Stimulated activated CD8-positive, alpha-beta memory T cell treated with anti-CD3 and anti-CD28 coated beads, Interleukin-7, amount 100 ng/mL, for 48 hours (primary cell): ENCODE measurements at places on chromosomes 5 and 9.

DNA sequence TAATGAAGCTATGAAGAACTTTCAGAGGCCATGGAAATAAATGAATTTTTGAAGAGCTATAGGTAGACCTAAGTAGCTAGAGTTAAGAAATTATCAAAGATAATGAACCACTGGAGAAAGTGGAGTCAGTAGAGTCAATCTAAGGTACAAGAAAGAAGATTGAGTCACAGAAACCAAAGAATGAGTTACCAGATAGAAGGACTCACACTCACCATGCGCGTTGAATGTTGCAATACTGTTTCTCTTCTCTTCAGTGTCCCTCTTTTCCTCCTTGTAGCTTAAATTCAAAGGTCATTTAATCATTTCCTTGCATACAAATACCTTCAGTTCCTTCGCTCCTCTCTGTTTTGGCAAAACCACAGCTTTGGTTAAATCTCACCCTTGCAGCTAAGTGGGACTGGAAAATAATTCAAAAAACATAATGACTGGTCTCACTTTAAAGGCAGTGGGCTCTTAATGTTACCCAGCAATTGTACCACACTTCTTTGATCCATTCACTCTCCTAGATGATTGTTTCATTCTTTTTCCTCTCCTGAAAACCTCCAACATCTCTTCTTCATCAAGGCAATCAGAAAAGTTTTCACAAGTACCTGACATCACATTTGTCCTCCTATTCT is 58.3 kb downstream of the NIPBL start:
- no peak for DNase-seq

- no peak for DNase-seq
Measured at GRCh38 chr5:170559296-170559695, 55.5 kb downstream of the KCNIP1 start.

DNA sequence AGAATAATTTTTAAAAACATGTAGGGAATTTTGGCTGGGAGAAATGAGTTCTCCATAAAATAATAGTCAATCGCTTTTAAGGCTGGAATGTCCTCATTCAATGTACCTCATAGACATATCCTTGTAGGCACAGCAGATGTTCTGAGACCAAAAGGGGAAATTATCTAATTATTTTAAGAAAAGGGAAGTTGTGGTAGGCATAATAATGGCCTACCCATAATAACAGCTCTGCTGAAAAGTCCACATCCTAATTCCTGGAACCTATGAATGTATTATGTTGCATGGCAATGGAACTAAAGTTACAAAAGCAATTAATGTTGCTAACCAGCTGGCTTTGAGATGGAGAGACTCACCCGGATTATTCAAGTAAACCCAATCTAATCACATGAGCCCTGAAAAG is 216.1 kb downstream of the TRIM36 start:
- no peak for DNase-seq

- no peak for DNase-seq
Measured at GRCh38 chr5:100644776-100645175, 109.6 kb downstream of the FAM174A start.

GRCh38 chr9:113578882-113579282 is 115.4 kb downstream of the RGS3 start:
- DNase-seq, result peak; percentile 81

DNA sequence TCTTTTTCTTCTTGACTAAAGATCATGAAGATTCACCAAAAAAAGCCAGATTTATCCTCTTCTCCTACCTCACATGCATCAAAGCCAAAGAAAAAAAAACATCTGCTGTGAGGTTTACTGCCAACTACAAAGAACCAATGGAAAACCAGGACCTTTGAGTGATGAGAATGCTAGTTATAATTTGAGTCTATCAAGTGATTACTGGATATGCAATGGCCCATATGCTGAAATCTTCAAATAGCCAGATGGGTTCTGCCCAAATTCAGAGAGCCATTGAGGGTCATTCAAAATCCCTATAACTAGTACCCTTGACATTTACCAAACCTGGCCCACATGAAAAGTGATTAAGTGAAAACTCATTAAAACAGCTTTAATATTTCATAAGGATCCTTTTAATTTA is 78.4 kb upstream of the ACO1 start:
- no peak for DNase-seq

- no peak for DNase-seq
Measured at GRCh38 chr5:177410575-177410974, 1.2 kb upstream of the F12 start.

GRCh38 chr5:11687498-11687897 is 216.7 kb downstream of the CTNND2 start:
- no peak for DNase-seq

GRCh38 chr5:132612846-132613245 is 45.1 kb upstream of the IL13 start:
- DNase-seq, result no peak

- no peak for DNase-seq
Measured at GRCh38 chr9:136558373-136558772, 12.5 kb upstream of the NOTCH1 start.

DNA sequence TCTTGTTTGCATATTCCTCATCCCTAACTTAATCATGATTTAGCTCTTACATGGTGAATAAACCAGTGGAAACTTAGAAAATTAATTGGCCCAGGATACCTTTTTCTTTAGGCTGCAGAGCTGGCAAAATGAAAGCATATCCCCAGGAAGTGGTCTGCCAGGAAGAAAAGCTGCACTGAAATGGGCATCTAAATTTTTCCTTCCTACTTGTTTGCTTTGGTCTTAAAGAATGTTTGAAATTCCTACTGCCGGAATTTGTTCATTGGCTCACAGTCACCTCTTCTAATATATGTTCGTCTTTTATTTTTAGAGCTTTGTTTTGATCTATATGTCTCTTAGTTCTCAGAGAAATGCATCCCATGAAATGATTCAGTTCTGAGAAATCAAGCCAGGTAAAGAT is 113.2 kb upstream of the ELL2 start:
- DNase-seq, result no peak

DNA sequence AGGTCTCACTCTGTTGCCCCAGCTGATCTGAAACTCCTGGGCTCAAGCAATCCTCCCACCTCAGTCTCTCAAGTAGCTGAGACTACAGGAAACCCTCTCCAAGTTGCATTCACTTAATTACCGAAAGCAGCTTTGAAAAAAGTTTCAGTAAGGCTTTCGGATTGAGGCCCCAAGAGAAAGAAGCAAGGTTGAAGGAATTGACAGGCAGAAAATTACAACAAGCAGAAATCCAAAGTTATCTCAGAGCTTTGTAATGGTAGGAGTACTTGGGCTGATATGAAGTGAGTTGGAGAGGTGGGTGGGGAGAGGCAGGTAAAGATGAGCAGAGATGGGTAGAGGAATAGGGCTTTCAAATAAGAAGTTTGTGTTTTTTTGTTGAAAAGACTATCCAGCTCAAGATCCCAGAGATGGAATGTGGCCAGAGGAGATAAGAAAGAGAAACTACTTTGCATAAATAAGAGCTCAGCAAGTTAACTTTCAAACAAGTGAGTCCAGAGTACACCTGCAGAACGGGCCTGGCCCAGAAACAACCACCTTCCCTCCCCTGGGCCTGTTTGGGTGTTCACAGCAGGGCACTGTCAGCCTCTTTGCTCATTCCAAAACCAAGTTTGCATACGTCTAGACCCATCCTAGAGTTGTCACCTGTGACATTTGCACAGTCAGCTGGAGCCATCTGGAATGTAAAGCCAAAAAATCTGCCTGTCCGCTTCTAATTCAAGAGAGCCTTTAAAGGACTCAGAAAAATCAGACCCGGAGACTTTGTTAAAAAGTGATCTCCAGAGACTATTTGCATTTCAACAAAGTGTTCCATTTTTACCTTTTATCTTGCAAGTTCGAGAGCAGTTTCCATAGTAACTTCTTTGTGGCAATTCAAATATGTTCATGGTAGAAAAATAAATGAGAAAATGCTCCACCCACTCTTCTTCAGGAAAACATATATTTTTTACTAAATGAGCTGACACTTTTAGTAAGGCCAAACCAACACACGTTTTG is 2.2 kb upstream of the CLINT1 start:
- no peak for DNase-seq

DNA sequence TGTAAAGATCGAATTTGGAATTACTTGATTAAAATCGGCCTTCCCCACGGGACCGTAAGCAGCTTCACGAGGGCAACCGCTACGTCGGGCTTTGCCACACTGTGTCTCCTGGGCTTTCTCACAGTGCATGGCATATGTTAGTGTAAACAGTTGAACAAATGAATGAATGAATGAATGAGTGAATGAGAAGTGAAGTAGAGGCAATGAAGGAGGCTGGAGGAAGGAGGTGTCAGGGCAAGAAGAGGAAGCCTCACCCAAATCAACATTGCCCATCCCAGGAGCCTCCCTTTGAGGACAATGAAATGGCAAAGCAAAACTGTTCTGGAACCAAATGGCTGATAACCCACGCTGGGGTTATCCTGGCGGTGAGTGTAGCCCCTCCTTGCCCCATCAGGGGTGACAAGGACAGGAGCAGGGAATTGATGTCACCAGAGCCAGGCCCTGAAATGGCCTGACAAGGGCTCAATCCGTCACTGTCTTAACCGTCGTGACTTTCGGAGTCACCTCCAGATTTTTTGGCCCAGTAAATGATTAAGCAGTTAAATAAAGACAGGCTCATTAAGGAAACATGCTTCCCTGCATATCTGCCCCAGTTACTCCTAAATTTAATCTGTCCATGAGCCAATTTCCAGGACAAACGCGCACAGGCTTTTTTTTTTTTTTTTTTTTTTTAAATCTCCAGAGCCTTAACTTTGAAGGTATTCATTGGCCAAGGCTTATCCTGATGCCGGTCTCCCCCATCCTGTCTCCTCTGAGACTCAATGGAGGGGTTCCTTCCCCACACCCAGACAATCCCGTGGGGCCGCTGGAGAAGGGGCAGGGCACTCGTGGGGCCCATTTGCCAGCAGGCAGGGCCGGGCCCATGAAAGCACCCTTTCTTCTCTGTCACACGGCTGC is 88.4 kb upstream of the BOD1 start:
- DNase-seq, result no peak

DNA sequence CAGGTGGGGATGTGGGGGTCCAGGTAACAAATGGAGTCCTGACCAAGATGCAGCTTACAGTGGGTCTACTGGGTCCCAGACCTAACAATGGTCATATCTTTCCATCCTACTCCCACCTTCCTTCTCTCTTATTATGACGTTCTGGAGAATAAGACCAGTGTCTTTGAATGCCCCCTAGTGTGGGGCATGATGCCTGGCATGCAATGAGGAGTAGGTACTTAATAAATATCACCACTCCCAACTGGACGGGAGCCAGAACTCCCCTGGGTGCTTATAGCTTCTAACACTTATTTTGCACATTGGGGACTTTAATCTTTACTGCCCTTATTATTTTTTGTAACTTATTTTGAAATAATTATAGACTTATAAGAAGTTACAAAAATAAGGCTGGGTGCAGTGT is 98.2 kb downstream of the NDFIP1 start:
- no peak for DNase-seq

- no peak for DNase-seq
Measured at GRCh38 chr5:149567226-149567625, 14.1 kb upstream of the ARHGEF37 start.

- no peak for DNase-seq
Measured at GRCh38 chr9:89381308-89381609, 63.0 kb downstream of the SECISBP2 start.

DNA sequence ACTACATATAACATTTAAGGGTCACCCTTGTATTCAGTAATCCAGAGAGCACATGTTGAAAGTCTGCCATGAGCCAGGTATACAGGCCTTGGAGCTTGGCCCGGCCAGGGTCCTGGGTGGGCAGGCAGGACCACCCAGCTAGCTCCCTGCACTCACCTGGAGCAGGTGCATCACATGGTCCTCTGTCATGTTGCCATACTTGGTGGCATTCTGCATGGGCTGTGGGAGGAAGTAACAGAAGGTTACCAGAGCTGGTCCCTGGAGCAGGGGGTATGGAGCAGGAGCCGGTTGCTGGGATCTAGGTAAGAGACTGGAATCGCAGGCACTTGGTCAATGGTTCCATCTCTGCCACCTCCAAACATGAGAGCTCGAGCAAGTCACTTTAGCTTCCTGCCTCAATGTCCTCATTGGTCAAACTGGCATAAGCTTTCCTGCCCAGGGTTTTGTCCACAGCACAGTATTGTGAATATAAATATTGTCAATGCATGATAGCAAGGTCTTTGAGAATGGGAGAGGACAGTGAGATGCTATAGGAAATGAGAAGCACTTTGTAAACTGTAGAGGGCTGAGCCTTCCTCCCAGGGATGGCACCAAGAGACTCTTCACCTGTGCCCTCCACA is 6.5 kb downstream of the CD74 start:
- no peak for DNase-seq

DNA sequence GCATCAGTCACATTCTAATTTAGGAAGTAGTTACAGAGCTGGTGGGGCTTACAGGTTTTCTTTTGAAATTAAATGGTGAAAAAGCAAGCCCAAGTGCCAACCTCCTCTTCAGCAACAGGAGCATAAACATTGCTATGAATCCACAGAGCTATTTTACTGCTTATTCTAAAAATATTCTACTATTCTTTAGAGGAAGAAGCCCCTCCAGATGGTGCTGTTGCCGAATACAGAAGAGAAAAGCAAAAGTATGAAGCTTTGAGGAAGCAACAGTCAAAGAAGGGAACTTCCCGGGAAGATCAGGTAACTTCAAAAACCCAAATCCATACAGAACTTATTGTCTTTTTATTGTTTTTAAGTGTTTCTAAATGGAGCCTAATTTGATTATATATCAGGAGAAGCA is 202.8 kb downstream of the CWC27 start:
- no peak for DNase-seq

- no peak for DNase-seq
Measured at GRCh38 chr5:172319708-172320441, 36.3 kb upstream of the UBTD2 start.

DNA sequence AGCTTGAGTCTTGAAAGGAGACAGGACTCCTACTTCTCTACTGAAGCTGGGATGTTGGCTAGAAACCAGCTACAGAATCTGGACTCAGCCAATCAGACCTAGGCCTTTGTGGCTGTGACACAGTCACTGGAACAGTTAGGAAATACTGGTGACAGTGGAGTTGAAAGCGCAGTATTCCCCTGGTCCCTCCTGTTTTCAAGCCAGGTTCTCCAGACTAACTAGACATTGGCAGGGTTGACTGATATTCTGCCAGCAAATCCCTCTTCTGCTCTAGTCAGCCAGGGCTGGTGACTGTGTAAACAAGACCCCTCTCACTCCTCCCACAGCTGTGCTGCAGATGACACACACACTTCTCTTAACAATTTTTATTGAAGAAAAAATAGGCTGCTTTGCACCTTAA is 8.7 kb downstream of the SHROOM1 start:
- no peak for DNase-seq

DNA sequence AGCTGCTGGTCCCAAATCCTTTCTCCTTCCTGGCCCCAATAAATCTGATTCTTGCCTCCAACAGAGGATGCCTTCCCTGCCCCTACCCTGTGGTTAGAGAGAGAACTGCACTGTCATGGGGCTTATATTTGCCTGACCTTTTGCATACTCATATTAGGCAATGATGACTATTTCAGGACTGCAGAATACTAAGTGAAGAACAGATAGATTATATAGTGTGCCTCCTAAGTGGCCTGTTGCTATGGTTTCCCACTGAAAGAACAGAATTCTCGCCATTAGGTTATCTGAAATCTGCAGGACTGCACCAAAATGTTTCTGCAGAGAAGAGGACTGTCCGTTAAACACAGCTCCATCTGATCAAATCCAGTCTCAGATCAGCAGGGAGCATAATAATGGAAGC is 87.3 kb upstream of the CCNG1 start:
- no peak for DNase-seq
